KBM-7 (cell line): ENCODE measurements at places on chromosomes 3 and 15.

GRCh38 chr3:173943264-173943663 lies 545.7 kb downstream of the NLGN1 start:
- DNase-seq = no peak

DNA sequence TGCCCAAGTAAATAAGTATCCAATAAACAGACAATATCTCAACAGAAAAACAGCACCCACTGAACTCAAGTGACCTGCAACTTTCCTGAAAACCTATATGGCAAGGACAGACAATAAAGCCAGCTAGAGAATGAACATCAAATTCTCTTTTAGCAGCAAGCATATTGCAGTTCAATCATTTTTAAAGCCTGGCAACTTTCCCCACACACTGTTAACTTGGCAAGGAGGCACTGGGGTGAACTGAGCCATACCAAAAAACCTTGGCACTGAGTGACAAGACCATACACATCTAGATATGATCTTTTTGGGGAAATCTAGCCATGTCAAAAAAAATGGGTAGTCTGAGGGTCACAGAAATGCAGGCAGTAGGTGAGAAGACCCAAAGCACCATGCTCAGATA lies 174.6 kb downstream of the STT3B start:
- DNase-seq = no peak

DNA sequence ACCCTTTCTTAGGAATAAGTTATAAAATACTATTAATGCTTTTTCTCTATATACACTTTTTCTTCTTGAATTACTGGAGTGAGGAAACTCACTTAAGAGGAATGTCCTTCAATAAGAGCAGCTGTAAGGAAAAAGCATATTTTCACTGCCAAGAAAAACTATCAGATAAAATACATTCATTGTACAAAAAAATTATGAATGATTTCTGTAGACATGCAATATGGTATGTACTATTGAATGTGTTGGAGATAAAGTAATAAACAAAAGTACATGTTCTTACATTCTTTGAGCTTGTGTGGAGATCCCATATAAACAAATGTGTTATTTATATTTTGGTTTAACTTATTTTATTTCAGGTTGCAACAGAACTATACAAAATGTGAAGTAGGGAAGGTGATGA lies 241.0 kb upstream of the ZNF717 start:
- no peak for DNase-seq

- DNase-seq = no peak
Measured at GRCh38 chr3:122520861-122521260, 6.1 kb upstream of the KPNA1 start.

- no peak for DNase-seq
Measured at GRCh38 chr3:194814878-194815357, 129.2 kb downstream of the FAM43A start.

GRCh38 chr3:161766331-161766730 lies 269.7 kb downstream of the OTOL1 start:
- no peak for DNase-seq

GRCh38 chr3:49263159-49263889 lies 13.7 kb downstream of the C3orf62 start:
- DNase-seq = no peak

GRCh38 chr3:186283096-186283495 lies 78.9 kb downstream of the DGKG start:
- DNase-seq = no peak

GRCh38 chr3:126536126-126536525 lies 12.2 kb downstream of the CHST13 start:
- DNase-seq = no peak

DNA sequence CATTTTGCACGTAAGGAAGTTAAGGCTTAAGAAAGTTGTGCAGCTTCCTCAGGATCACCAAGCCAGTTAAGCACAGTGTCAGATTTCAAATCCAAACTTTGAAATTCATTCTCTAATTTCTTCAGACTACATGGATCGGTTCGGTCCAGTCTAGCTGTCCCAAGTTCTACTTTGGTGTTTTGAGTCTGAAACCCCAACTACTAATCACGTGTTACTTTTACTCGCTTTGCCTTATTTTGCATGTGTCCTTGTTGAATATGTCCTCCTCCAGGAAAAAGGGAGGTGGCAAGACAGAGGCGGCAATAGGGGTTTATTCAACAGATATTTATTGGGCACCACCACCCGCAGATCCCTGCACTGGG lies 522 bp upstream of the GXYLT2 start:
- DNase-seq = no peak

GRCh38 chr3:84946240-84946639 lies 12.5 kb upstream of the CADM2 start:
- DNase-seq = peak; percentile 9

DNA sequence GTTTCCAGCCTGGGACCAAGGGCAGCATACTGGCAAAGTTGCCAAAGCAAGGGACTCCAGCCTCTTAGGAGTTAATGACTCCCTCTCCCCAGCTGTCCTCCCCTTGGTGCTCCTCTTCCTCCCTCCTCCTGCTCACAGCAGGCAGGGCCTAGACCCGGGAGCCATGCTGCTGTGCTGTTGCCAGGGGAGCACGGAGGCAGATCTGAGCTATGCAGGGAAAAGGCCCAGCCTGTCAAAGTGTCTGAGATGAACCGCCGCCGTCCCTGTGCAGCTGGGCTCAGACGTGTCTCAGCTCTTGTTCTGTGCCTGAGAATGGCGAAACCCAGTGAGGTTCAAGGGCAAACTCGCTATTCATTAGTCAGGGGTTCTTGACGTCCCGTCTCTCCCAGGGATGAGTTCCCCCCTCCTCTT lies 60.8 kb upstream of the POLG start:
- DNase-seq = no peak
